ENCODE measurements at places on chromosomes 13 and 19. TPM values are rescaled to one million over a fixed set of nuclear protein-coding genes. Genes with fewer than 3 reads are reported as not detected.

DNA sequence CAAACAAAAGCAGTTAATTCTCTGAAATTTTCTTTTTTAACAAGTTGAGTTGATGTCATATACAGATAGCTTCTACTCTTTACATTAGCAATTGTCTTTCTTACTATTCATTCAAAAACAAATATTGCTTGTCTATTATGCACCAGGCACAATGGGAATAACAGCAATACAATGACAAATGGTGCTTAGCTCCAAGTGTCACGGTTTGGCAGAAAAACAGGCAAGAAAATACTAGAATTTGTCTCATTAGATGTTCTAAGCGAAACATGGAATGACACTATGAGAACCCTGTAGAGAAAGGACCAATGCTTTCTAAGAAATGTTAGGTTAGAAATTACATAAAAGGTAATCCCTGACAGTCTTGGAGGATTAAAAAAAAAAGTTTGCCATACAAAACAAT, 187.6 kb downstream of the PCDH9 start:
- H3K4me1 ChIP-seq, result no peaks in the 10 kb centered on the region
- no peak overlapping the region for H3K27ac ChIP-seq
- H3K4me3 ChIP-seq, result no peak overlapping the region
- H3K36me3 ChIP-seq, result no peaks in the 10 kb centered on the region

DNA sequence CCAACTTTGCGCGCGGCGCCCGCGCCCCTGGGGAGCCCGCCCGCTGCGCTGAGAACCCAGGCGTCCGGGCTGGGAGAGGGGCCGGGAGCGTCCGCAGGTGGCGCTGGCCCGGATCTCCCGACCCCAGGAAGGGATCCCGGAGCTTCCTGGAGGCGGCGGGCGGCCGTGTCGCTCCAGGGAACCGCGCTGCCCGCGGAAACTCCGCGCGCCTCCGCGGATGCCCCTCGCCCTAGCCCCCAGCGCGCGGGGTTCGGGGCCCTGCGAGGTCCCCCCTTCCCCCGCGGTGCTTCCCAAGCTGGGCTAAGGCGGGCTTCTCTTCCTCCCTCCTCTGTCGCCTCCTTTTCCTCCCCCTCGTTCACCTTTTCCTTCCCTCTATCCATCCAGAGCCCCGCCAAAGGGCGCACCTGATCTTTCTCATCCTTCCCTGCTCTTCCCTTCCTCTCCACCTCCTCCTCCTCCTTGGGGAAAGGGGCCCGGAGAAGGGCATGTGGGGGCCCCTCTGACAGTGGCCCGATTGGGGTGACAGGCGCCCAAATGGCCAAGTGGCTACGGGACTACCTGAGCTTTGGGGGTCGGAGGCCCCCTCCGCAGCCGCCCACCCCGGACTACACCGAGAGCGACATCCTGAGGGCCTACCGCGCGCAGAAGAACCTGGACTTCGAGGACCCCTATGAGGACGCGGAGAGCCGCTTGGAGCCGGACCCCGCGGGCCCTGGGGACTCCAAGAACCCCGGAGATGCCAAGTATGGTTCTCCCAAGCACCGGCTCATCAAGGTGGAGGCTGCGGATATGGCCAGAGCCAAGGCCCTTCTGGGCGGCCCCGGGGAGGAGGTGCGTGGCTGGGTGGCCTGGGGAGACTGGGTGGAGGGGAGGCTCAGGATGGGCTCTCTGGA, 710 bp downstream of the SHD start:
- H3K4me3 ChIP-seq, result no peak overlapping the region
- H3K4me1 ChIP-seq, result no peaks in the 10 kb centered on the region

GRCh38 chr19:32866564-32867265, 2.9 kb downstream of the SLC7A9 start:
- no peak for DNase-seq
- H3K27me3 ChIP-seq, result no peaks in the 10 kb centered on the region
- no peaks in the 10 kb centered on the region for H3K4me1 ChIP-seq
- H3K4me3 ChIP-seq, result no peak overlapping the region
- no peak overlapping the region for H3K27ac ChIP-seq

GRCh38 chr19:46944123-46944748, 75.4 kb upstream of the NPAS1 start:
- DNase-seq, result no peak
- no peaks in the 10 kb centered on the region for H3K27me3 ChIP-seq
- no peak overlapping the region for H3K4me3 ChIP-seq
- H3K4me1 ChIP-seq, result no peaks in the 10 kb centered on the region

Gene CYP4F12
- 1.9 TPM for polyA plus RNA-seq

DNA sequence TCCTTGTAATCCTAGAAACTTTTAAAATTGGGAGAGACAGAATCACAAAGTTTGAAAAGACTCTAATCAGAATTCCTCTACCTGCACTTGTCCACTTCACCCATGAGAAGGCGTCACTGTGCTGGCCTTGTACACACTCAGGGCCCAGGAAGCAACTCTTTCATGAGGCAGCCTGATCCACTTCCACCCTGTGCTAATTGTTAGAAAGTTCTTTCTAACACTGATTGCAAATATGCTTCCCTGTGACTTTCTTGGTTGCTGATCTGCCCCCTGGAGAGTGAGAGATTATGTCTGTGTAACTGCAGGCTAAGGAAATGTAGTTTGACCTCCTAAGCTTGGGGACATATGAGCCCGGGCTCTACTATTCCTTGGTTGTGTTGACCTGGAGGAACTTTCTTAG, 494.6 kb downstream of the MYO16 start:
- H3K27ac ChIP-seq, result no peak overlapping the region
- H3K4me3 ChIP-seq, result no peak overlapping the region
- no peak for DNase-seq
- H3K27me3 ChIP-seq, result no peaks in the 10 kb centered on the region
- H3K4me1 ChIP-seq, result no peaks in the 10 kb centered on the region

DNA sequence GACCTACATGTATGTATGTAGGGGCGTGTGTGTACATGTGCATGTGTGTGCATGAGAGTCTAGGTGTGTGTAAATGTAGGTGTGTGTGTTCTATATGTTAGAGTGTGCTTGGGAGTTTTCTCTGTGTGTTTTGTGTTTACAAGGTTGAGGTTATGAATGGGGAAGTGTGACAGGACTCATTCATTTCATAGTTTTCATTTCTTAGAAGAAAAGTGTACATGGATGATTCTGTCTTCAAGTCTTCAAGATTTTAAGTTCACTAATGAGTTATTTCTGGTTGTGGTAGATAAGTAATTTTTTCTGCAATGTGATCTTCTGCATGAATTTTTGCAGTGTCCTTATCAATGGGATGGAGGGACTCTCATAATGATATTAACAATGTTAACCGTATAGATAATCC, 118.2 kb upstream of the SLC10A2 start:
- H3K36me3 ChIP-seq, result no peaks in the 10 kb centered on the region
- no peak overlapping the region for H3K4me3 ChIP-seq
- DNase-seq, result no peak
- H3K27me3 ChIP-seq, result no peaks in the 10 kb centered on the region

- peaks cover 25% of the 10 kb centered on the region for H3K27me3 ChIP-seq
- H3K36me3 ChIP-seq, result no peaks in the 10 kb centered on the region
- no peaks in the 10 kb centered on the region for H3K4me1 ChIP-seq
- H3K4me3 ChIP-seq, result no peak overlapping the region
Measured at GRCh38 chr19:6710273-6711077, 10.0 kb downstream of the C3 start.

GRCh38 chr13:75425216-75426009, 56.6 kb downstream of the TBC1D4 start:
- H3K27ac ChIP-seq, result no peak overlapping the region
- H3K4me3 ChIP-seq, result no peak overlapping the region
- no peaks in the 10 kb centered on the region for H3K36me3 ChIP-seq
- DNase-seq, result no peak

Gene TMEM255B
- polyA plus RNA-seq, result 7.6 TPM

Gene SPRED3
- polyA plus RNA-seq, result 2.0 TPM

DNA sequence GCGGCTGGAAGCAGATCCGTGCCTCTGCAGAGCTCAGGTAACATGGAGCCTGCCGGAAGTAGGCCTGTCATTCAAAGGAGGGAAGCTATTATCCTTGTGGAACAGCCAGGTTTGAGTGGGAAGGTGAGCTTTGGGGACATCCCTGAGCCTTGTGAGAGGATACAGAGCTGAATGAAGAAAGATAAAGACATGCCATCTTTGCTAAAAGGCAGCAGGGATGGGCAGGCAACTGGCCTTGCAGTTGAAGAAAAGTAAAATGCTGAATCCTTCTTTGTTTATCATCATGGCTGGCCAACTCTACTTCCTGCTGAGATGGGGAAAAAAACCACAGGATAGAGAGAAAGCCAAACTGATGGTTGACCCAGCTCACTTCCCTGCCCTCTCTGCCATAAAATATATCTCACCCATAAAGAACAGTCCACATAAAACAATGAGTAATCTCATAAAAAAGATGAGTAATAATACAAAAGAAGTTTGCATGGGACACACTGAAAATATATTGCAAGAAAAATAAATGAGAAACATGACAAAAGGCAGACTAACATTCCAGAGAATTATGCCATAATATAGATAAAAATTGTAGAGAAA, 226.3 kb downstream of the DLEU7 start:
- H3K4me1 ChIP-seq, result peaks cover 6% of the 10 kb centered on the region
- H3K27me3 ChIP-seq, result no peaks in the 10 kb centered on the region
- no peak overlapping the region for H3K4me3 ChIP-seq
